ENCODE measurements at places on chromosomes 1 and 21.

DNA sequence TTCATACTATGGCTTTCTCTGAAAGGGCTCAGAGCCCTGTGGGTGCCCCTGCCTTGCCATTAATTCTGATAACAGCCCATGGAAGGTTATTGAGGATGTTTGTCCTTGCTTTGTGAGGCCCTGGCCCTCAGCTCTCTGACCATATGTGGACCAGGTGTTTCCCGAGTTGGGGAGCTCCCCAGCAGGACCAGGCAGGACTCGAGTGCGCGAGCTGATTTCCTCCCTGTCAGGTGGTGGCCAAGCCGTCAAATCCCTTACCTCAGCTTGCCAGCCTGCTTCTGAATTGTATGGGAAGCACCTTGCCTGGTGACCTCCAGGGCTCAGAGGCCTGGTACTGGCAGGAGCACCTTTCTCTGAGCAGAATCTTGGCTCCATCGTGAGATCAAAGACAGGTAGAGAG is 17.9 kb upstream of the SDE2 start:
- DNase-seq: no peak

- DNase-seq: peak; percentile 86
Measured at GRCh38 chr1:235093013-235093695, 35.5 kb downstream of the TOMM20 start.

DNA sequence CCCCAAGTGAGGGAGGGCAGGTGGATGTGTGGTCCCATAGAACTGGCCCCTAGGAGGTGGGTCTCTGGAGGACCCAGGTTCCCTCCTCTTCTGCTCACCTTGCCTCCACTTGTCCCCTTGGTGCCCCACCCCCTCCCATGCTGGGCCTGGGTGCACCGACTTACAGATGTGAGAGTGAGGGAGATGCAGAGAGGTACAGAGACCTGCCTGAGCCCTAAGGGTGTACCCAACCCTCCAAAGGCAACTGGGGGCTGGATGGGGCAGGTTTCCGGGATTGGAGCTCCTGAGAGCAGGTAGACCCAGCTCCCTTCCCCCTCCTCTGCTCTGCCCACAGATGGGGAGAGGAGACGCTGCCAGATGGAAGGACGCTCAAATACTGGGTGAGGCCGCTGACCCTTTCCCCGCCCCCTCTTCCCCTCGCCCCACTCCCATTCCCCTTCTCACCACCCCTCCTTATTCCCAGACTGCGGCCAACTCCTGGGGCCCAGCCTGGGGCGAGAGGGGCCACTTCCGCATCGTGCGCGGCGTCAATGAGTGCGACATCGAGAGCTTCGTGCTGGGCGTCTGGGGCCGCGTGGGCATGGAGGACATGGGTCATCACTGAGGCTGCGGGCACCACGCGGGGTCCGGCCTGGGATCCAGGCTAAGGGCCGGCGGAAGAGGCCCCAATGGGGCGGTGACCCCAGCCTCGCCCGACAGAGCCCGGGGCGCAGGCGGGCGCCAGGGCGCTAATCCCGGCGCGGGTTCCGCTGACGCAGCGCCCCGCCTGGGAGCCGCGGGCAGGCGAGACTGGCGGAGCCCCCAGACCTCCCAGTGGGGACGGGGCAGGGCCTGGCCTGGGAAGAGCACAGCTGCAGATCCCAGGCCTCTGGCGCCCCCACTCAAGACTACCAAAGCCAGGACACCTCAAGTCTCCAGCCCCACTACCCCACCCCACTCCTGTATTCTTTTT is 10.3 kb downstream of the TINAGL1 start:
- DNase-seq: no peak

GRCh38 chr1:159989581-159989980 is 35.5 kb upstream of the SLAMF9 start:
- no peak for DNase-seq

- DNase-seq: no peak
Measured at GRCh38 chr1:185477638-185478580, 160.9 kb upstream of the IVNS1ABP start.

- no peak for DNase-seq
Measured at GRCh38 chr1:30756545-30757351, 826 bp downstream of the LAPTM5 start.

- DNase-seq: no peak
Measured at GRCh38 chr21:46159841-46160656, 4.7 kb upstream of the FTCD start.

DNA sequence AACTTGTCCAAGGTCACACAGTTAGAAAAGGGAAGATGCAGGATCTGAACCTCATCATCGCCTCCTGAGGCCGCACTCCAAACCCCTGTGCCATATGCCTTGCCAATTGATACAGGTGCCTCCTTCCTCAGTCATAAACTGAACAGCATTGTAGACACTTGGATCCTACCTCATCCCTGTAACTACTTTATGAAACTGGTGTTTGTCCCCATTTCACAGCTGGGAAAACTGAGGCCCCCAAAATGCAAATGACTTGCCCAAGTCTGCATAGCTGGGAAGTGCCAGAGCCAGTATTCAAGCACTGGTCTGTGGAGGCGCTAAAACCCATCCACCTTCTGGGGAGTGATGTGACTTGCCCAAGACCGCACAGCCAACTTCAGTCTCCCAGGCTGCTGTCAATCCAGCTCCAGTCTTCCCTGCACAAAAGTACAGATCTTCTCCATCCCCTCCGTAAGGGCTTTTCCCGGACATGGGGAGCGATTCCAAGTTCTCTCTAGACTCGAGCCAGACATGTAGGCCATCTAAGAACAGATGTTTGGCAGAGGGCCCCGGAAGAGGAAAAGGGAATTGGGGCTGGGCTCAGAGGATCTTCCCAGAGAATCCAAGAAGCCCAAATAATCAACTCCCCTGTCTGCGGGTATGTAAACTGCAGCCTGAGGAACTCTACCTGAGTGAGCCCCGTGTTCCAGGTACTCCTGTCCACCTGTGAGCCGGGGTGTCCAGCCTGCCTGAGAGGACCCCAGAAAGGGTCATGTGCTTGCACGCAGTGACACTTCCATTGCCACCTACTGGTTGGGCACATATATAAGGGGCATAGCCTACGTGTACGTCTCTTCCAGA is 60.5 kb downstream of the SYT2 start:
- DNase-seq: no peak

DNA sequence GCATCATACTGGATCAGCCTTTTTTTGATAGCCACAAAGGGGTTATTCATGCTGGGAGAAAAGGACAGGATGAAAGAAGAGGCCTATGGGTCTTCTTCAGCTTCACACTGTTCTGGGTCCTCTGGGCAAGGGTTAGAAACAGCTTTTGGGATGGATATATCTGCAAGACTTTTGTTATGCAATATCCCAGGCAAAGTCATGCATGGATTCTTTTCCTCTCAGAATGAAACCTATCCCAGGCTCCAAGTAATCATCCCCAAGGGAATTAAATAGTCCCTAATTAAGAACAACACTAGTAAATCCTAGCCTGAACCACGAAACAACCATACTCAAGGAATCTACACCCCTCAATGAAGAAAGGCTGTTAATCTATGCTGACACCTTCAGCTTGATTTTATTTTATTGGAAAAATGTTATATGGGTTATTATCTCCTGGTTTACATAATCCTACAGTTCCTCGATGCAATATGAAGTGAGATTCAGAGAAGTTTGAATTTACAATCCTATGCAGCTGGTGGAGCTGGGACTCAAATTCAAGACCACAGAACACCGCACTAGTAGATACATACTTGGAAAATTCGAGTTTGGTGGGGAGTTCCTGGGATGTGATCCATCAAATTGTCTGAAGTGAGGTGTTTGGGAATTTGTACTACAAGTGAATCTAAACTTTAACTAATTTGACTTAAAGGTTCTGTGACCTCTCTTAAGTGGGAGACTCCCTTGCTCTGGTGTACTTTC is 338.6 kb downstream of the TBX15 start:
- DNase-seq: no peak

- no peak for DNase-seq
Measured at GRCh38 chr1:8679395-8679800, 138.0 kb downstream of the RERE start.

GRCh38 chr1:238177960-238178645 is 287.4 kb upstream of the ZP4 start:
- no peak for DNase-seq

GRCh38 chr1:21936366-21937031 is 611 bp downstream of the HSPG2 start:
- DNase-seq: no peak

- DNase-seq: no peak
Measured at GRCh38 chr1:216499581-216500272, 76.5 kb upstream of the USH2A start.

GRCh38 chr1:152189657-152190442 is 30.8 kb upstream of the RPTN start:
- DNase-seq: peak; percentile 22

GRCh38 chr1:7921796-7922195 is 18.8 kb downstream of the TNFRSF9 start:
- DNase-seq: peak; percentile 68

GRCh38 chr21:33293811-33294216 is 27.6 kb downstream of the IL10RB start:
- DNase-seq: no peak

DNA sequence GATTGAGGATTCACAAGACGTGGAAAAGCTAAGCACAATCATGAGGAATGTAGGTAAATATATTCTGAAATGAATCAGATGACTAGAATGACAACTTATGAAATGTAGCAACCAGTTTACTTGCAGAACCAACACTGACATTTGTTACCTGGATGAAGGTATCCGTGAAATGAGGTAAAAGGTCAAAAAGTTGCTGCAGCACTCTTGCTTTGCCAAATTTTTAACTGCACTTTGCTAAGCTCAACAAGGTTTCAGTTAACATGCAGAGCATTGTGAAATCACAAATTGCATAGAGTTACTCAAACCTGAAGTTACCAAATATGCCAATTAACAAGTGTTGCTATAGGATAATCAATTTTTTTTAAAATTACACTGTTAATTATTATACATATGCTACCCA is 1280.1 kb downstream of the KCNT2 start:
- DNase-seq: no peak

- DNase-seq: no peak
Measured at GRCh38 chr1:244860078-244860477, 4.3 kb downstream of the HNRNPU start.

- DNase-seq: no peak
Measured at GRCh38 chr1:16978567-16979474, 1.6 kb downstream of the MFAP2 start.

GRCh38 chr1:67604778-67605177 is 80.2 kb upstream of the GADD45A start:
- no peak for DNase-seq

- DNase-seq: no peak
Measured at GRCh38 chr1:194233069-194233468, 1046.7 kb upstream of the B3GALT2 start.

DNA sequence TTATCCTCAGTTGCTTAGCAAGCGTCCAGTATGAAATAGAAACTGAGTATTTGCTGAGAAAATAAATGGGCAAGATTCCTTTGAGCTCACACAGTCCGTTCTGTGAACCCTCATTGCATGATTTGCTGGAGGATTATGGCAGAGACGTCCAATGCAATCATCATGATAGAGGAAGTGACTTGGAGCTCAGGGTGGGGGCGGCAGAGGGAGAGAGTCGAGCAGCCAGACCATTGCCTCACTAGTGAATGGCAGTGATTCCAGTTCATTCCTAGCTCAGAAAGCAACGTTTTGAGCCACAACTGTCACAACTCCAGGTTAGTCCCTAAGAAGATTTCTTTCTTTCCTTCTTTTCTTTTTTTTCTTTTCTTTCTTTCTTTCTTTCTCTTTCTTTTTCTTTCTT is 27.5 kb upstream of the COL9A2 start:
- no peak for DNase-seq

DNA sequence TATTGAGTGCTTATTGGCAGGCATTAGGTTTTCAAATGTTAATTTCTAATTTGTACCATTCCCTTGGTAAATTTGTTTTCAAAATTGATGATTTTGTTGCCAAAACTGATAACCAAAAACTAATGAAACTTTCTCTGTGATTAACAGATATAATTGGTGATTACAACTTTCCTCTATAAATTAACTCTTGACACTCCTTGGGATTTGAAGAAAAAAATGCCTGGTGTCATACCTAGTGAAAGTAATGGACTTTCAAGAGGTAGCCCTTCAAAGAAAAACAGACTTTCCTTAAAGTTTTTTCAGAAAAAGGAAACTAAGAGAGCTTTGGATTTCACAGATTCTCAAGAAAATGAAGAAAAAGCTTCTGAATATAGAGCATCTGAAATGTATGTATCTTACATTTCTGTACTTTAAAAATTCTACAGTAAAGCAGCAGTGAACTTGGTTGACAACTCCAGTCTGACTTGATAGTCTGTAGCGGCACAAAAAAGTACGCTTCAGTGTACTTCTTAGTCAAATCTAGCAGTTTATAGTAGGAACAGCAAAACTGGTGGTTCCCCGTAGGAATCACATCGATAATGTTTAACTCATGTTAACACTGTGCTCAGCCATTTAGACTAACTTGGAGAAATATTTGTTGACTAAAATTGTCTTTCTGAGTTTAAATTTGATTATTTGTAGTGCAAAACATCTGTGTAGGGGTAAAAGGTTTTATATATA is 3.0 kb downstream of the USP1 start:
- DNase-seq: no peak

- no peak for DNase-seq
Measured at GRCh38 chr1:230127105-230128054, 60.3 kb downstream of the GALNT2 start.

GRCh38 chr1:247415423-247416361 is at the start of gene NLRP3:
Gene NLRP3, plus strand, starts transcription at chr1:247416173. Its CDS starts 2,628 bp downstream, at chr1:247418801.
- DNase-seq: no peak

DNA sequence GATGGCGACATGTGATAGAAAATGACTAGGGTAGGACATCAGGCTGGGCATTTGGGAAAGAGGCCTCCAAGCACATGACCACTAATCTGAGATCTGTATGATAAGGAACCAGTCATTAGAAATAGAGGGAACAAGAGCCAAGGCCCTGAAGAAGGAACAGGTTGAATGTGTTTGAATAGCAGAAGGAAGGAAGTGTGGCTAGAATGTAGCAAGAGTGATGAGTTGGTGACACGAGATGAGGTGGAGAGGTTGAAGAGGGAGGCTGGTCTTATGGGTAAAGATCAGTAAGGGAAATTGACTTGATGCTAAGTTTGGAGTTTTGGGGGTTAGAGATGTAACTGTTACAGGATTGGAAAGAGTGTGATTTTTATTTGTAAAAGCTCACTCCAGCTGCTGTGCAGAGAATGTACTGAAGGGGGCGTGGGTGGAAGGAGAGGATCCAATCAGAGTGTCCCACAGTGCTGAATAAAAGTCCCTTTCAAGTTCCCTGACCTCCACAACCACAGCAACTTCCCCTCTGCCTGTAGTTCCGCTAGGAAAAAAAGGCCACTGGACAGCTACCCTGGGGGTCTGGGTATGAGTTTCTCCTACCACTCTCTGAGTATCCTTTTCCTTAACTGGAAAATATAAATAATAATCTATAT is 295.0 kb downstream of the OMA1 start:
- no peak for DNase-seq

GRCh38 chr1:34164771-34165391 is at the start of gene CSMD2:
Gene CSMD2, minus strand, starts transcription at chr1:34165230. Its CDS starts 133 bp downstream, at chr1:34165097.
- peak; percentile 67 for DNase-seq

Measured in cerebellar cortex (tissue), 1 donor.